ENCODE measurements at places on chromosomes 7 and 10. TPM values are rescaled to one million over a fixed set of nuclear protein-coding genes. Genes with fewer than 3 reads are reported as not detected.

The CRTAC1 gene
- total RNA-seq, result 128 TPM

The CACNB2 gene
- 4.2 TPM for total RNA-seq

The HOXA9 gene
- 1.2 TPM for total RNA-seq

The TUBAL3 gene
- not detected for total RNA-seq

The ATRNL1 gene
- total RNA-seq, result 0.93 TPM

The C10orf67 gene
- 1.6 TPM for total RNA-seq

The SAP25 gene
- 6.4 TPM for total RNA-seq

DNA sequence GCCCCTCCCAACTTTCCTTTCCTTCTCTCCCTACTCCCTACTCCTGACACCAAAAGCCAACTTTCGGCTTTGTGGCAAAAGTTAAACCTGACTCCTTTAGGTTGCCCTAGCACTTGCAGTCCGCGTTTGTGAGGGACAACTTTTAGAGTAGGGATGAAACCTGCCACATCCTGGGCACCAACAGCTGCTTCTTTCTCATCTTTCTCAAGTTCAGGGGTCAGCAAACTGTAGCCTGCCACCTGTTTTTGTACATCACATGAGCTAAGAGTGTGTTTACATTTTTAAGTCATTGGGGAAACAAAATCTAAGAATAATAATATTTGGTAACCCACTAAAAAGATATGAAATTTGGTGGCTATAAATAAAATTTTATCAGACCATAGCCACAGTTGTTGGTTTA, 660.6 kb downstream of the KCNMA1 start:
- no peak overlapping the region for H3K27ac ChIP-seq
- no peak overlapping the region for H3K4me3 ChIP-seq
- H3K4me1 ChIP-seq, result no peaks in the 10 kb centered on the region
- no peak for DNase-seq
- H3K27me3 ChIP-seq, result no peaks in the 10 kb centered on the region

GRCh38 chr10:117249493-117250093, 8.7 kb downstream of the SLC18A2 start:
- no peak overlapping the region for H3K4me3 ChIP-seq
- peaks cover 20% of the 10 kb centered on the region for H3K27me3 ChIP-seq
- no peaks in the 10 kb centered on the region for H3K4me1 ChIP-seq
- no peaks in the 10 kb centered on the region for H3K36me3 ChIP-seq

- no peaks in the 10 kb centered on the region for H3K4me1 ChIP-seq
- H3K27ac ChIP-seq, result no peak overlapping the region
- DNase-seq, result no peak
- no peaks in the 10 kb centered on the region for H3K36me3 ChIP-seq
- peaks cover 21% of the 10 kb centered on the region for H3K27me3 ChIP-seq
Observed at GRCh38 chr10:14163377-14164086, 167.2 kb downstream of the FRMD4A start.

DNA sequence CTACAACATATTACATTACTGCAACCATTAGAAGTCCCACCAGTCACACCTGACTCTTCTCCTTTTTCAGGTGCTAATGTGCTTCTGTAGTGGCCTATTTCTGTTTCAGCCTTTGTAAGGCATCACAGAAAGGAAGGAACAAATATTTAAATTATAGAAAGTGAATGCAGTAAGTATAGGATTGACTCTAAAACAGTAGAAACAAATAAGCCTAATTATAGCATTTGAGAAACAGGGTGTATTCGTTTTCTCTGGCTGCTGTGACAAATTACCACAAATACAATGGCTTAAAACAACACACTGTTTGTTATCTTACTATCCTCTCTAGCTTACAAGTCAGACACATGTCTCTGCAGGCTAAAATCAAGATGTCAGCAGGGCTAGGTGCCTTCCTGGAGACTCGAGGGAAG, 69.4 kb downstream of the CCSER2 start:
- no peak for DNase-seq
- H3K4me3 ChIP-seq, result no peak overlapping the region
- no peaks in the 10 kb centered on the region for H3K36me3 ChIP-seq
- peaks cover 17% of the 10 kb centered on the region for H3K4me1 ChIP-seq
- no peaks in the 10 kb centered on the region for H3K27me3 ChIP-seq

DNA sequence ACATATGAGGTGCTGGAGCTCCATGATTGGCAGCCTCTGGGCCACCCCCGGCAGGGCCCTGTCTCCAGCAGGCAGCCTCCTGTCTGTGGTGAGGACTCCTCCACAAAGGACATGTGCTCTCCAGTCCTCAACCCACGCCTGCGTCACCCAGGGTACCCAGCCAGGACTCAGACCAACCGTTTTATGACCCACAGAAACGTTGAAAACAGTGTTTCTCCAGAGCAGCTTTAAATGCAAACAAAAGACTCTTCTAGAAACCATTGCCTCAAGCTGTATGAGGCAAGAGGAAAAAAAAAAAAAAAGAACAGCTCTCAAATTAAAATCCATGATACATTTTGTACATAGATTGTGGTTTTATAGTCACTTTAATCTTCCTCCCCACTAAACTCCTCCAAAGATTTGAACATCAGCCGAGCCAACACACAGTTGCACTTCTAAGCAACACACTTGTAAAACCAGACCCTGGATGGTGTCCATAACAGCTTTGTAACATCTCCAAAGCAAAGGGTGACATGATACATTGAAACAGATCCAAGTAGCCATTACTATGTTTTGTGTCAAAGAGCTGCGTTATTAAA, 175.0 kb upstream of the LYZL2 start:
- peak overlapping the region; percentile 60 for H3K27ac ChIP-seq
- DNase-seq, result no peak
- H3K27me3 ChIP-seq, result no peaks in the 10 kb centered on the region
- no peak overlapping the region for H3K4me3 ChIP-seq

GRCh38 chr7:28729727-28730126, 228.4 kb downstream of the TRIL start:
- H3K36me3 ChIP-seq, result no peaks in the 10 kb centered on the region
- H3K4me3 ChIP-seq, result no peak overlapping the region
- DNase-seq, result no peak
- no peak overlapping the region for H3K27ac ChIP-seq

DNA sequence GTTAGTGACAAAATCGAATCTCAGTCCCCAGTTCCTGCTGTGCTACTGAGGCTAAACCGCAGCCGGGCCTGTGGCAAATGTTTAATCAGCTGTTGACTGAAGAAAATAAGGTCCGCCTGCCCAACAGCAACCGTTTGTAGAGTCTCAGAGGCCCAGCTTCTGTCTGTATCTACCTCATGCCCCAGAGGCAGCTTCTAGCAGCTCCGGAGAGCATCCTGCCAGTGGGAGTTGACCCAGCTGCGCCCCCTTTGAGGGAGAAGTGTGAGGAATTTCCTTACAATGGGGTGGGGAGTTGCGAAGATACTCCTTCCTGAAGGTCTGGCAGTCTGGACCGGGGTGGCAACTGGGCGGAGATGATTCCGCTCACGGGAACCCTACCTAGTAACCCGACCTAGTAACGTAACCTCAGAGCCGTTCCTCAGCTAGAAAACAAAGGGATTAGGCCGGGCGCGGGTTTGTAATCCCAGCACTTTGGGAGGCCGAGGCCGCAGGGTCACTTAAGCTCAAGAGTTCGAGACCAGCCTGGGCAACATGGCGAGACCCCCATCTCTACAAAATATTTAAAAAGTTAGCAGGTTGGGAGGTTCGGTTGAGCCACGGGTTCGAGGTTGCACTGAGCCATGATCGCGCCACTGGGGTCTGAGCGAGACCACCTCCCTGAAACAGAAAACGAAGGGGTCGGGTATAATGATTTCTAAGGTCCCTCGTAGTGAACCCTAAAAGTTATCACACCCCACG, 846 bp upstream of the ZNF775 start:
- H3K4me3 ChIP-seq, result peak overlapping the region; percentile 96
- DNase-seq, result peak; percentile 71
- H3K36me3 ChIP-seq, result peaks cover 12% of the 10 kb centered on the region
- H3K4me1 ChIP-seq, result peaks cover 36% of the 10 kb centered on the region

- H3K27me3 ChIP-seq, result no peaks in the 10 kb centered on the region
- DNase-seq, result no peak
- H3K4me3 ChIP-seq, result no peak overlapping the region
- H3K4me1 ChIP-seq, result no peaks in the 10 kb centered on the region
- H3K36me3 ChIP-seq, result no peaks in the 10 kb centered on the region
Observed at GRCh38 chr7:78828317-78828716, 625.1 kb downstream of the MAGI2 start.

DNA sequence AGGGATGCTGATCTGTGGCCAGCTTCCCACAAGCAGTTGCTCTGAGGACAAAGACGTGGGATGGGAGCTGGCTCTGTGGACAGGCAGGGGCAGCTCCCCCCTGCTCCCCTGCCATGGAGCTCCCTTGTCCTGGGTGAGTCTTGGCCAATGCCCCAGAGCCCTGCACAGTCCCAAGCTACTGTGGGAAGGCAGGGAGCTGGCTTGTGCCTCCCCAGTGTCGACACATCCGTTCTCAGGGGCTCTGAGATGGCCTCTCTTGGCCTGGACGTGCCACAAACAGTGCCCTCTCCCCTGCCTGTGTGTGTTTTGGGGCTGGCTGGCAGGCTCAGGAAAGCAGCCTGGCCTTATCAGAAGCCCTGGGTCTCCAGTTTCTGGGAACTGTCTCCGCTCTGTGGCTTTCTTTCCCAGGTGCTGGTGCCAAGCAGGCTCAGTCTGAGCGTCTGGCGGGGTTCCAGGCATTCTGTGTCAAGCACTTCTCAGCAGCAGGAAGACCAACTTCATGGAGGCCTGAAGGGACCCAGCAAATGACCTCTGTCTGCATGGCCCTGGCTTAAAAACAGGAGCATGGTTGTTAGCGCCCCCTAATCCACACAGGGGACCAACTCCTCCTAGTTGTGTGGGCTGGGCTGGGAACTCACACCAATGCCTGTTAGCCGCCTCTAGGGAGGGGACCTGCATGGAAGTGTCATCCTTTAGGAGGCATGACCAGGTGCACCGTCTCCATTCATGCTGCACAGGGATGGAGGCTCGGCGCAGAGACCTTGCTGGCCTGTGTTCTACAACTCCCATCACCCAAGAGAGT, 375.2 kb downstream of the RPS24 start:
- peak; percentile 91 for DNase-seq
- no peak overlapping the region for H3K4me3 ChIP-seq
- peak overlapping the region; percentile 60 for H3K27ac ChIP-seq
- H3K4me1 ChIP-seq, result peaks cover 19% of the 10 kb centered on the region
- no peaks in the 10 kb centered on the region for H3K36me3 ChIP-seq

DNA sequence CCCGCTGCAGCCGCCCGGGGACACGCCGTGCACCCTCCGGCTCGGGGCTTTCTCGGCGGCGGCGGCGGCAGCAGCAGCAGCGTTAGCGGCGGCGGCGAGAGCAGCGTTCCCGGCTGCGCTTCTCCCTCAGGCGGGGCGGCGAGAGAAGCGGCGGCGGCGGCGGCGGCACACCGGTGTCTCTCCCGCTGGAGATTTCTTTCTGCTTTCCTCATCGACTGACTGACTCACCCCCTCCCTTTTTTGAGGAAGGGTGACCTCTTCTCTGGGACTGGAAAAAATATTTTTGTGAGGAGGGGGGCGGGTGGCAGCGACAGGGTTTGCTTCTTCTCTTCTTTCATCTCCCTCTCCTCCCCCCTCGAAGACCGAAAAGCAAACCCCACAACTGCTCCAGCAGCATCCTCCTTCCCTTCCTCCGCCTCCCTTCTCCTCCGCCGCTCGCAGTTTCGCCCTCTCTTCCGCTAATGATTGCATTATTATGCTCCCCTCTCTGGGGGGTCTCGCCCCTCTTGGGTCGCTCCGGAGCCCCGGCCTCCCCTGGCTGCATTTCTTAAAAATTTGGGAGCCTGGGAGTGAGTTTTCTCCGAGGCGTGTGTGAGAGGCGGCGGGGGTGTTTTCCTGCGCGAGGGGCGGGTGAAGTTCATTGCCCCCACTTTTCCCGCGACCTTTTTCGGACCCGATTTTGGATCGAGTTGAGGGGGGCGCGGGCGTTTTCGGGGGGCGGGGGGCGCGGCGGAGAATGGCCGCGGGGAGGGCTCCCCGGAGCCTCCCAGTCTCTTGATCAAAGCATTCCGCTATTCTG, 411 bp downstream of the AUTS2 start:
- no peaks in the 10 kb centered on the region for H3K27me3 ChIP-seq
- DNase-seq, result peak; percentile 61
- H3K4me1 ChIP-seq, result peaks cover 13% of the 10 kb centered on the region
- peak overlapping the region; percentile 70 for H3K4me3 ChIP-seq

- H3K27me3 ChIP-seq, result no peaks in the 10 kb centered on the region
- no peaks in the 10 kb centered on the region for H3K4me1 ChIP-seq
- H3K27ac ChIP-seq, result no peak overlapping the region
- no peak for DNase-seq
- peaks cover 52% of the 10 kb centered on the region for H3K36me3 ChIP-seq
Observed at GRCh38 chr7:106247841-106248240, 36.9 kb downstream of the NAMPT start.

- DNase-seq, result no peak
- no peaks in the 10 kb centered on the region for H3K36me3 ChIP-seq
- no peak overlapping the region for H3K27ac ChIP-seq
- H3K4me3 ChIP-seq, result no peak overlapping the region
- no peaks in the 10 kb centered on the region for H3K27me3 ChIP-seq
- H3K4me1 ChIP-seq, result no peaks in the 10 kb centered on the region
Observed at GRCh38 chr7:85521108-85521694, 334.3 kb upstream of the SEMA3D start.

DNA sequence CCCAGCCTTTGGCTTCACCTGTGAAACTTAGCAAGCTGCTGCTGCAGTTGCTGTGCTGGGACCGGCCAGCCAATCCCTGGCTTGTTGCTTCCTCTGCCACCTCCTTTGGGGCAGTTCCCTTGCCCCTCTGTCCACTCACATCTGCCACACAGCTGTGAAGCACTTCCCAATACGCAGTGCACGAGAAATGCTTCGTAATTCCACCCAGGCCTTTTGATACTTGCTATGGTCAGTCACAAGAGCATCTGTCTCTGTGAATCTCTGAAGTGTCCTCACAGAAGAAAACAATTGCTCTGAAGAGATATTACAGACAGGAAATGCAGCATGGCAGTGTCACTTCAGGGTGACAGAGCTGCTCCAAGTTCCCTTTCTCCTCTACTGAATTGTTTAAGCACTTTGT, 208.5 kb downstream of the PTEN start:
- H3K4me3 ChIP-seq, result no peak overlapping the region
- H3K27me3 ChIP-seq, result no peaks in the 10 kb centered on the region
- no peaks in the 10 kb centered on the region for H3K4me1 ChIP-seq
- H3K36me3 ChIP-seq, result no peaks in the 10 kb centered on the region
- H3K27ac ChIP-seq, result no peak overlapping the region

DNA sequence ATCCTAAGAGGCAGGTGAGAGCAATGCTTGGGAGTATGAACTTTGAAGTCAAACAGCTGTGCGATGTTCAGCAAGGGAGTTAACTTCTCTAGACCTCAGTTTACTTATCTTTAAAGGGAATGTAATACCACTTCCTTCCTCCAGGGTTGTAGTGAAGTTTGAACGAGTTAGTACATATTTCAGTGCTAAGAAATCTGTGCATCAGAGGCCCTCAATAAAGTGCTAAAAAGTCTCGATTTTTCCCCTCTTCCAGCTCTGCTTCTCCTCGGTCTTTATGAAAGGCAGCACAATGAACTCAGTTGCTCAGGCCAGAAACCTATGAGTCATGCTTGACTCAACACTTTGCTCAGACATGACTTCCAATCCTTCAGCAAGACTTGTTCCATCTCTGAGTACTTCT, 418.9 kb downstream of the MDFIC start:
- no peaks in the 10 kb centered on the region for H3K36me3 ChIP-seq
- H3K27me3 ChIP-seq, result no peaks in the 10 kb centered on the region
- no peak overlapping the region for H3K27ac ChIP-seq
- no peak for DNase-seq
- no peak overlapping the region for H3K4me3 ChIP-seq
- no peaks in the 10 kb centered on the region for H3K4me1 ChIP-seq

Data from upper lobe of right lung (tissue), 1 donor.